ENCODE measurements at places on chromosomes 11 and 22.

DNA sequence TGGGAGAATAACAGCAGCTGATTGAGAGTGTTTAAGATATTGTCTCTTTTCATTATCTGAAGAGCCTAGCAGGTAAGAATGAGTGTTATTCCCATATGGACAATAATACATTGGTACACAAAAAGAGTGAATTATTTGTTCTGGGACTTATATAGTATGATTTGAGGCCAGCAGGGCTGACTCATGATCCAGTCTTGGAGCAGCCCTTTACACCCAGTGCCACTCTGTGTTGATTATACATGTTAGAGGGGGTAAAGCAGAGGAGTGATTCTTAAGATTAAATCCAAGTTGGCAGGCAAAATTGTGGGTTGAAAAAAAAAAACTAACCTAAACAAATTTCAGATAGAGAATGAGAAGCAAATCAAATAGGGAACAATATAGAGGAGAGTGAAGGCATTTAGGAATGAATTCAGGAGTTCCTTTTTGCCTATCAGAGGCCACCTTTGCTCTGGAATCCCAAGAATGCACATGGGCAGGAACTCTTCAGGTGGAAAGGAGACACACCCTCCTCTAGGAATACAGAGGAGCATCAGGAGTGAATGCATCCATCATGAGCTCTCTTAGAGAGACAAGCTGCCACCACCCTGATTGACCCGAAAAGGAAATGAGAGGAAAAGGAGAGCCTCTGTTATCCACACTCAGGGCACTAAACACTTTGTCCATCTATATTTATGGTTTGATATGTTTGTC lies 19.2 kb upstream of the MRGPRX1 start:
- DNase-seq: no peak

DNA sequence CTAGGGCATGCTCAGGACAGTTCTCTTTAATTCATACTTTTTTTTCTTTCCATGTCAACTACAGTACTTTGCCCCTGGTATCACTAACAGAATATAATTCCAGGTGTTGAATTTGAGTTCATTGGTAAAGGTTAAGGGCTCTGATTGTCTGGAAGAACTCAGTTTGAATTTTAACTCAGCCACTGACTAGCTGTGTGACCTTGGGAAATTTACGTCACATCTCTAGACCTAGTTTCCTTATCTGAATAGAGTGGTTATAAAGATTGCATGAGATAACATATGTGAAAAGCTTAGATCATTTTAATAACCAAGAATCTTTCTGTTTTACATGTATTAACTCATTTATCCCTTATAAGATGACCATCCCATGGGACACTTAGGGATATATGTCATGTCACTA lies 15.8 kb upstream of the ZC3H12C start:
- DNase-seq: no peak

GRCh38 chr11:72921028-72921716 lies 107.0 kb downstream of the ATG16L2 start:
- no peak for DNase-seq

DNA sequence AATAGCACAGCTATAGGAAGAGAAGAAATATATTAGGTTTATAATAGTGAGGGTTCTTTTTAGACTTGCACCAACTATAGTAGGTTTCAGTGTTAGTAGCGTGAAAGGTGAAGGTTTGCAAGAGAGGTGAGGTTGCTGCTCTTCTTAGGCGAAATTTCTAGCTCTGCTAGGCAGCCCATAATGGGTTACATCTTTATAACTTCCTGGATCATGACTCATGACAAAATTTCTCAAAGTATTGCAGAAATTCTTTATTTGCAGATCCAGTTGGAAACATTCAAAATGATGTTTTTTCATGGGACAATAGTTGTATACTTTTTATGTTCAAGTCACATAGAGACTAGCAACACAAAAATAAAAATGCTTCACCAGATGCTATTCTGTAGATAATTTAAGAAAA lies 260.0 kb downstream of the SOX6 start:
- DNase-seq: no peak

- DNase-seq: peak; percentile 93
These were observed 10.1 kb downstream of the ACO2 start for GRCh38 chr22:41478891-41479521.

GRCh38 chr11:124656774-124657630 lies 16.5 kb downstream of the SIAE start:
- DNase-seq: no peak

DNA sequence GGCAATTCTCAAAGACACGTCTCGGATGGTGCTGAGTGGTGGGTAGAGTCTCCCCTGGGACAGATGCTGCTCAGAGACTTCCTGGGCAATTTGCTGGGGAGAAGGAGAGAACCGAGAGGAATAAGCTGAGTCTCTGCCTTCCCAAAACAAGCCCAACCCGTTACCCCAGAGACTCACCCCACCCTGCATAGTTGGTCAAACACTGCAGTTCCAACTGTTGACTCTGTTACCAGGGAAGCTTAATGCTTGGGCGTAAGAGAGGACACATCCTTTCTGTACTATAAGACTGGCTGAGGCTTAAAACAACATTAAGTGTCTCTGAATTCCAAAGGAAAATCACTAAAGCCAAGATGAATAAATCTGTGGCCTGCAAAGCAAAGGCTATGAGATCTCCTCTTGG lies 68.1 kb downstream of the CCDC81 start:
- no peak for DNase-seq

Measured in fibroblast of mammary gland (primary cell).